ENCODE measurements at places on chromosomes 6 and 20. TPM values are rescaled to one million over a fixed set of nuclear protein-coding genes. Genes with fewer than 3 reads are reported as not detected.

Gene HS3ST5
- not detected for total RNA-seq

DNA sequence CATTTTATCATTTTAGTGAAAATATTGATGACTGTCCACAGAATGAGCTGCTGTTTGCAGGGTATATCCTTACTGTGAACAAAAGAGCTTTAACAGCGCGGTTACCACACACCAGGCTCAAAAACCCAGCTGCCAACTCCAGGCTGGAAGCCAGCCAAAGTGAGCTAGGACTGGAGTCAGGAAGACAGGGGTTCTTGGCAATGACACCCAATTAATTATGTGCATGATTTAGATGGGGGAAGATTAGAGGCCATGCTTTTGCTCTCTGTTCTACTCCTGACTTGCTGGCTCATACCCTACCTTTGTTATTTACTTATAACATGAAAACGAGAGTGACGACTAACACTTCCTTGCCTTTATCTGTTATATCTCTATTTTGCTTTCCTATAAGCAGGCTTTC, 128.9 kb upstream of the SHLD1 start:
- ATAC-seq: peak; percentile 65

- no peak for ATAC-seq
Observed at GRCh38 chr6:5706124-5707033, 300.3 kb downstream of the NRN1 start.

Gene CPNE5
- total RNA-seq: 1.00 TPM

DNA sequence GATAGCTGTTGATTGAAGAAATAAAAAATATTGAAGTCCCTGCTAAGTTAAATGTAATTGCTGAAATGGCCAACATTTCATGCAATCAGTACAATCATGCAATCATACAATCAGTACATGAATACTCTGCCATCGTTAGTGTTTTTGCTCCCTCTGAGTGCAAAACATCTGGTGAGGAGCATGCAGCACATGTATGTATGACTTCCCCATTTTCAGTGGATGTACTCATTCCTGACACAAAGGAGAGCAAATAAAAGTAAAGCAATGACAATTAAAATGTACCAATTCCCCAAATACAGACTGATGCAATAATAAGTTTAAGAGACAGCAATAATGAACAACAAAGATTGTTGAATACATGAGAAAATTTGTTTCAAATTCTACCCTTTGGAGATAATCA, 140.7 kb downstream of the PLCB1 start:
- no peak for ATAC-seq

DNA sequence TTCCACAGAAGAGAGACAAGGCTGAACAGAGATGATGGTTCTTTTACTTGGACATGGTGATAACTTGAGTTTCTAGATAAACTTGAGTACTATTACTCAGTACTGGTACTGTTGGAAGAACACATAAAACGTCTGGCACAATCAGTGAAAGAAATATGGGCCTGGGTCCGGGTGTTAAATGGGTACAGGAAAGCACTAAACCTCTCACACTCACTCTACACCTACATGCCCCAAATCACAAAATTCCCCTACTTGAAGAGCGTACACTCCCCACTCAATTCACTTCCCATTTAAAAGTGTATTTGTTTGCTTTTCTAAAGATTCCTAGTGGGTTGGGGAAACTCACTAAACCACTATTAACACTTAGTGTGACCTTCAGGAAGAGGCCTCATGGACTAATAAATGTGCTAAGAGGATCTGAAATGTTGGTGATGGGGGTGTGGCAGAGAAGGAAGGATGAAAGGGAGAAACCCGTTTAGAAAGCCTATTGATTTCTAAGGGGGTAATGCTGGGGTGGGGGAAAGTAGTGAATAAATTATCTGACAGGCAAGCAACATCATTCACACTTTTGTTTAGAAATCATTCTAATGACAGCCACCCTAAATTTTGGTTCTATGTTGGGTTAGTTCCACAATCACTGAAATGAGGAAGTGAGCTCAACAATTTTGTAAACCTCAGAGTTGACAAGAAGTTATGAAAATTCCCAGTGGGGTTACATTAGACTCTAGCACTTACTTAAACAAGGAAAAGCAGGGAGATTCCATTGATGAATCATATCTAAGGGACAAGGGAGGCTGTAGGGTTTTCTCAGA, 222.6 kb upstream of the MARCKS start:
- ATAC-seq: no peak

- ATAC-seq: no peak
Observed at GRCh38 chr6:144515761-144516160, 230.6 kb downstream of the UTRN start.

DNA sequence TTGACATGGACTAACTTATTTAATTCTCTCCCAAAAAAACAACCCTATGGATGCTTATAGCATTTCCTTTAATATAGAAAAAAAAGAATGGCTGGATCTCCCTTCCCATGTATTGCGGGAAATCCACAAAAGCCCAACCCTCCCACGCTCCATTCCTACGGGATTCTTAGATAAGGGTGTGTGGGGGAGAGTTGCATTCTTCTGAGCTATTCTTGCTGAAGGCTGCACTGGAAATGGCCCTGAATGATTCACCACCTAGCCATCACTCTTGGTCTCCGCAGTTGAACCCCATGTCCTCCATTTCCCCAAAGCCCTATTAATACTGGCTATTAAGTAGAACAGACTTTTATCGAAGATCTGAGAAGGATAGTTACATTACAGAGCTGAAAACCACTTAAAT, 41.9 kb upstream of the ADGRF5 start:
- ATAC-seq: no peak

DNA sequence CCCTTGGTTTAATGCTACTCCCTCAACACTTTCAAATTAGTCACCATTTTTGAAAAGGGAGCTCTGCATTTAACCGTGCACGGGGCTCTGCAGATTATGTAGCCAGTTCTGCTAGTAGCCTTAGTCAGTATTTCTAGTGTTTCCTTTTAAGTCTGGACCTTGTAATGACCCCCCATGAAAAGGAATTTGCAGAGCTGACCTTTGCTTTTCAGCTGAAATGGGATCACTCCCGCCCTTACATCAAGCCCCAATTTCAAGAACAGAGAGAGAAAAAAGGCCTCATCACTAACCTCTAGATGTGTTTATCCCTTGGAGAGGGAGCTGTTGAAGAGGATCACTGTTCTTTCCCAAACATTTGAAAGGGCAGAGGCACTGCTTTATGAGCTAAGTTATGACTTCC, 490.7 kb upstream of the BTBD3 start:
- ATAC-seq: no peak

Gene GLYATL3
- not detected for total RNA-seq
